ENCODE measurements at places on chromosomes 16 and 17.

DNA sequence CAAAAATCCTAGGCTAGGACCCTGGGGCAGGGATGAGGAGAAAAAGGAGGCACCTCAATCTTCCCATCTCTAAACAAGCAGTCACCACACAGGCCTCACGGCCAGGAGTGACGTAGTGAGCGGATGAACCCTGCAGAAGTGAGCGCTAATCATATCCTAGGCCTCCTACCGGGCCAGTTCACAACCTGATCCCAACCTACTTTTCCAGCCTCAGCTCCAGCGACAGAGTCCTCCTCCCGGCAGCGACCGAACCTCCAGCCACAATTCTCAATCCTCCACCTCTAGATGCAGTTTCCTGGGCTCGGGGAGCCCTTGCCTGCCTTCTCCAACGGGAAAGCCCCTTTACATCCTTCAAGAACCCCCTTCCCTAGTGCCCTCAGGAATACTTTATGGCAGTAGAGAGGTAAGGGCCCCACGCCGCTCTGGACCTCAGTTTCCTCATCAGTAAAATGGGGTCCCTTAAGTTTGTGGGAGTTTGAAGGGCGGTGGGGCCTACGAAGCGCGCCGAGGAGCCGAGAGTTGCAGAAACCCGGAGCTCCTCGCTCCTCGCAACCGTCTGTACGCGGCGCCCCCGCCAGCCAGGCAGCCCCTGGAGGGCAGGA, 1.4 kb downstream of the ZNF668 start:
- peak; percentile 18 for DNase-seq

GRCh38 chr17:72307836-72308235, 187.0 kb downstream of the SOX9 start:
- no peak for DNase-seq

DNA sequence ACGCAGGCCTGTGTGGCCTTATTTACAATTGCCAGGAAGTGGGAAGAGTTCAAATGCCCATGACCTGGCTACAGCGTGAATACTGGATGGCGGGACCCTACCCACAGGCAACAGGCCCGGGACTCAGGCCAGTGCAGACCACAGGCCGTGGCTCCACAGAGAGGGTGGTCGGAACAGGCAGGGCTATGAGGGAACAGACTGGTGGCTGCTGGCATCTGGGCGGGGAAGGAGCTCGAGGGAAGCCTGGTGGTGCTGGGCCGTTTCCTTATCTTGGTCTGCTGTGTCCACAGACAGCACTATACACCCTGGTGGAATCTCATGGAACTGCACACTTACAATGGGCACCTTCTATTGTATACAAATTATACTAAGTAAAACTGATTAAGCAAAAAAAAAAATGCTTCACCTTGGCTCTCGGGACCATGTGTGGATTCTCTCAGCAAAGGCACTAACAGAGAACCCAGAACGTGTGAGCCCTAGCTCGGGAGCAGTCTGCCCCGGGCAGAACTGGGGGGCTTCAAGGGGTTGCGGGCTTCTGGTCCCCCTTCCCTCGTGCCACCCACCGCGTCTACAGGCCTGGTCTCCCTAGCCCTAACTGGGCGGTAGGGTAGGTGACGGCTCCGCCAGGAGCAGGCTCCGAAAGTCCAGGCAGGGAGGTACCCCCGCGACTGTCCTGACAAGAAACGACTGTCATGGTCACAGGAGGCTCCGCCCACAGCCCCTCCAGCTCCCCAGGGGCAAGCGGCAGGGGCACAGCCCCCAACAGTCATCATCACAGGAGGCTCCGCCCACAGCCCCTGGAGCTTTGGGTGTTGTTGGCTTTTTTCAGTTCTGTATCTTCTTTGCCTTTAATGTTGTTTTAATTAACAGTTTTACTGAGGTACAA, 21.8 kb downstream of the CEP131 start:
- DNase-seq: peak; percentile 71

DNA sequence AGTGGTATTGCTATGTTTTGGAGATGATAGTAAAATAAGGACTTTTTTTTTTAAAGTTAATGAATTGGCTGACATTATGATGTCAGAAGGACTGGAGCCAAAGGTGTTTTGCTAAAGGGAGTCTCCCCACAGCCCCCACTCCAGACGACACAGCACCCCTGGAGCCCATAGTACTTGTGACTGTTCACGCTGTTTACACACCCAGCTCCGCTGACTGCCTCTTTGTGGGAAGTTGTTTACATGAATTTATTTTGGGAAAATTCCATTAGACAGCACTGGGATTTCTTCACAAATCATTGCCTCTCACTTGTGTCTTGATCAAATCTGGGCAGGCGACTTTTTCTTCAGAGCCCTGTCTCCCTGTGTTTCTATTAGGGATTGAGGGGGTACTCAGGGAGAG, 108.6 kb downstream of the C17orf67 start:
- DNase-seq: no peak

GRCh38 chr16:24900230-24900629, 54.5 kb downstream of the SLC5A11 start:
- no peak for DNase-seq

DNA sequence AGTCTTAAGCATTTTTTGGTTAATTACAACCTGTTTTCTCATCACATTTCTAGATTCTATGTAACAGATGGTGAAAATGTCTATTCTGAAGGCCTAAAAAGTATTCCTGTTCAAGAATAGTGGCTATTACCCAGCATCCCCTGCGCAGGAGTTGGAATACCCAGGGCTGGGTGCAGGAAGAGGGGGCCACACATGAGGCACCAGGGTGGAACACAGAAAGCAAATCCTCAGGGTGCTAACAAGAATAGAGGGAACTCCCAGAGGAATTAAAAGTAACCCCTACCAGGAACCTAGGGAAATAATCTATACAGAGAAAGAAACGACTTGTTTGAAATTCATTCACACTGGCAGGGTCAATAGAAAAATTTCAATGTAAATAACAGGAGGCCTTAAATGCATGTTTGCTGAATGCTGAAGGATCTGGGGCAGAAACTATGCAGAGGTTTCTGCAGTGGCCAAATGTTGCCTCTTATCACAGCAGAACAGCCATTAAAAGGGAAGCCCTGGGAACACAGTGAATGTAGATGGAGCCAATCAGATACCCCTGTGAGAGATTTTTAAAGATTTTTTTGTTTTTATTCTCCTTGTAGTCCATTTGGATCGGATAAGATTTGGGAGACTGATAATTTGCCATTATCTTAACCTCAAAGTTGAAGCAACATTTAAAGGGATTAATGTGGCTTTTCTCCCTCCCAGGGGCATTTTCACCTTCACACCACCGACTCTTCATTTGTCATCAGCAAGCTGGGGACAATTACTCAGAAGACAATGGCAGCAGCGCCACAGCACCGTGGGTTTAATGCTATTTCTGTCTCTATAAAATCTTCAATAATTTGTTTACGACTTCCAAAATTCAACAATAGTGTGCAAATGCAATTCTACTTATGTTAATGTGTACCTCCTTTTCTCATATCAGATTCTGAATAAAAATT, 196.0 kb upstream of the PSMD7 start:
- DNase-seq: no peak

GRCh38 chr16:68814516-68814915, 28.8 kb upstream of the TANGO6 start:
- no peak for DNase-seq

GRCh38 chr16:7268182-7268581, 64.5 kb upstream of the RBFOX1 start:
- DNase-seq: peak; percentile 34

GRCh38 chr16:54067322-54068065, 219.1 kb downstream of the IRX3 start:
- no peak for DNase-seq

DNA sequence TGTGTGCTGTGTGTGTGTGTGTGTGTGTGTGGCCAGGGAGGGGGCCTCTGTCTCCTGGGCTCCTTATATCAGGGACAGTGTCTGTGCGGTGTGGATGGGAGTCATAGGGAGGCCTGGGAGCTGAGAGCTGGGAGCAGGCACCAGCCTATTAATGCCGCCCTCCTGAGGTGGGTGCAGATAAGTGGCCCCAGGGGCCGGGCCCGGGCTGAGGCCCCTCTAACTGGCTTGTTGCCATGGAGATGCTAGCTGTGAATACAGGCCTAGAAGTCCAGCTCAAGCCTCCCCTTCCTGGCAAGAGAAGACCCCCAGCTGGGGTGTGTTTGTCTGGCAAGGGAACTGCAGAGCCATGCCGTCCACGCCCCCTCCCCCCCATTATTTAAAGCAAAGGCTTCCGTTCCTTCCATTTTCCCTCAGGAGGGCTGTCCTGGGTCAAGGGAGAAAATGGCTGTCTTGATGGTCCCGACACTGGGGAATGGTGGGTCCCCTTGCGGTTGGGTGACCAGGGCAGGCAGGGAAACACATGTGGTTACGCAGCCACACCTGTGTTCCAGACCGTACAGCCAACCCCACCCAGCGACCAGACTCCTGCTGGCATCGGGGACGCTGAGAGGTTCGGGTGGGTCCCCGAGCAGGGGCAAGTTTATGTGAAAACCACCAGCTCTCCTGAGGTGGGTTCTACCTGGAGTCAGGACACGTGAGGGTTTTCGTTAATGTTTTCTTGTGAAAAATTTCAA, 141.1 kb downstream of the MRM1 start:
- no peak for DNase-seq

- no peak for DNase-seq
Observed at GRCh38 chr16:48905632-48906505, 295.9 kb upstream of the N4BP1 start.

GRCh38 chr16:84357191-84357651, 11.1 kb upstream of the ATP2C2 start:
- no peak for DNase-seq

GRCh38 chr17:45368651-45369050, 51.8 kb upstream of the MAP3K14 start:
- DNase-seq: no peak

- DNase-seq: no peak
Observed at GRCh38 chr16:10770907-10771306, 27.3 kb downstream of the NUBP1 start.

DNA sequence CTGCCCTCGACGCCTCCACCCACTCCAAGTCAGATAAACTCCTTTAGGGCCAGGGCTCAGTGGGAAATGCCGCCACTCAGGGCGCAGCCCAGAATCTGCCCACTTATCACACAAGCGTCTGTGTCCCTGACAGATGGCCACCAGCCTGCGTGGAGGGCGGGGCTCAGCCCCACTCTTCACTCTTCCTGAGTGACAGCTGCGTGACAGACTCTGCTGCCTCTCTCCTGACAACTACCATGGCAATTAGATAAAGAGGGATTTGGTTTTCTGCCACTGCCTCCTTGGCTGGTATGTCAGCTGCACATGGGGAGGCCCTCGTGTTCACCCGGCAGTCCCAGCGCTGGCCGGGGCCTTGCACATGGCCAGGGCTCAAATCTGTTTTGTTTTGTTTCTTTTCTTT, 96.2 kb downstream of the RTN4RL1 start:
- DNase-seq: no peak

DNA sequence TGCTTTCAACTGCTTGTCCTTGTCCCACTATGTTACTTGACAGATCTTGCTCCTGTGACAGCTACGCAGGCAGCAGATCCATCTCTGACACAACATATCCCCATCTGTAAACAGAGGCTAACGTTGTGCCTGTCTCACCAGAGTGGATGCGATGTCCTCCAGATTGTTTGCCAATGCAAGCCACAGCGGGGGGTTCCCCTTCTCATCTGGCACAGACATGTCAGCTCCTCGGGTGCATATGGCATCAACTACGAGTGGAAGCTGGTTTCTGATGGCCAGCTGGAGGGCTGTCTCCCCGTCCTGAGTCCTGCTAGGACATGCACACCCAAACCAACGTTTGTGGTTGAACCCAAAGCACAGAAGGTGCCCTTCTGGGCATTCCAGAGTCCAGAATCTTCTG, 39.0 kb downstream of the CYB5D2 start:
- DNase-seq: no peak

GRCh38 chr16:72099377-72099818, 5.8 kb downstream of the DHX38 start:
- DNase-seq: peak; percentile 75

GRCh38 chr17:61479493-61480413, 27.5 kb downstream of the TBX4 start:
- DNase-seq: no peak

DNA sequence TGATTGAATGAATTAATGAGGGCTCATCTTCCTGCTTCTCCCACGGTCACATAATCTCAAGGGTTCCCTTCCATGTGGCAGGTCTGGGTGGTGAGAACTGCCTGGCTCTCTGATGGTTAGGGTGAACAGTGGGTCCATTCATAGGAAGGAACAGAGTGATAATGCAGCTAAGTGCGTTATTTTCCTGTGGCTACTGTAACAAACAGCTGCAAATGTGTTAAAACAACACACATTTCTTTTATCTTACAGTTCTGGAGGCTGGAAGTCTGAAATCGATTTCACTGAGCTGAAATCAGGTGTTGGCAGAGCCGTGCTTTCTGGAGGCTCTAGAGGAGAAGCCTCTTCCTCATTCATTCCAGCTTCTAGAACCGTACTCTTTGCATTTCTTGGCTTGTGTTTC, 95.3 kb downstream of the BMERB1 start:
- no peak for DNase-seq

DNA sequence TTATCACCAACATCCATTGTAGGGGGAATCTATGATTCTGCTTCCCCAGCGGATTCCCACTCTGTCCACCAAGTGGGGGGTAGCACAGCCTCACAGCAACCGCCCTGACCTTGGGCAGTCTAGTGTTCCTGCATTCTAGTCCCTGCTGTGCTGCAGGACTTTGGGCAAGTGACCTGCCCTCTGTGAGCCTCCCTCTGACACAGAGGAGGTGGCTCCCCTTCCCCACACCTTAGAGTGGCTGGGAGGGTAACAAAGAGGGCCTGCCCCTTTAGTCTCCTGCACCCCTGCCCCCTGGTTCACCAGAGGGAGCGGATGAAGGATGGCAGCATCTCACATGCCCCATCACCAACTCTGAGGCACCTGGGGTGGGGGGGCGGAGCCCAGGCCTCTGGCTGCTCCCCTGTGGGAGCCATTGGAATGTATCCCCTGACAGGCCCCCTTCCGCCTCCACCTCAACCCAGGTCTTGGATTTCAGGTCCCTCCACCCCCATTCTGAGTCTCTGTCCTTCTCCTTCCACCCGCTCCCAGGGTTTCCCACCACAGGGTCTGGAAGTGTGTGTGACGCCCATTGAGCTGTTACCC, 10.1 kb downstream of the GAS2L2 start:
- no peak for DNase-seq

- no peak for DNase-seq
Observed at GRCh38 chr16:81562174-81562849, 117.7 kb downstream of the CMIP start.

- no peak for DNase-seq
Observed at GRCh38 chr16:56767024-56767423, 37.1 kb downstream of the NUP93 start.

DNA sequence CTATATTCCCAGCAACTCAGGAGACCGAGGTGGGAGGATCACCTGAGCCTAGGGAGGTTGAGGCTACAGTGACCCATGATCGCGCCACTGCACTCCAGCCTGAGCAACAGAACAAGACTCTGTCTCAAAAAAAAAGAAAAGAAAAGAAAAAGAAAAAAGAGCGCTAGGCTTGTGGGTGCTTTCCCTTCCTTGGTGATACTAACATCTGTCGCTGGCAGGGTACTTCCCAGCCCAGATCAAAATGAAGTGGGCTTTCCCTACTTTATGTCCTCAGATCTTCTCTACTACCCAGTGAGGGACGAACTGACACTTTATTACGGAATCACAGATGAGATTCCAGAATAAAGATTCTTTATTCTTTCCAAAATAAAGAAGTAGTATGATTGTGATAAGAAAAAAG, 103.8 kb upstream of the NOL11 start:
- DNase-seq: no peak

Measured in endothelial cell (in vitro differentiated cells).